ENCODE measurements at places on chromosomes 12 and 14. TPM values are rescaled to one million over a fixed set of nuclear protein-coding genes. Genes with fewer than 3 reads are reported as not detected.
A peak's percentile ranks its signal among the peaks of the same experiment; 100 is the strongest.

GRCh38 chr14:37090026-37090425 is 82.4 kb downstream of the SLC25A21 start:
- H3K36me3 ChIP-seq: no peaks in the 10 kb centered on the region
- H3K4me1 ChIP-seq: peaks cover 21% of the 10 kb centered on the region
- no peak overlapping the region for H3K27ac ChIP-seq
- no peak overlapping the region for H3K4me3 ChIP-seq
- peaks cover 3% of the 10 kb centered on the region for H3K27me3 ChIP-seq

DNA sequence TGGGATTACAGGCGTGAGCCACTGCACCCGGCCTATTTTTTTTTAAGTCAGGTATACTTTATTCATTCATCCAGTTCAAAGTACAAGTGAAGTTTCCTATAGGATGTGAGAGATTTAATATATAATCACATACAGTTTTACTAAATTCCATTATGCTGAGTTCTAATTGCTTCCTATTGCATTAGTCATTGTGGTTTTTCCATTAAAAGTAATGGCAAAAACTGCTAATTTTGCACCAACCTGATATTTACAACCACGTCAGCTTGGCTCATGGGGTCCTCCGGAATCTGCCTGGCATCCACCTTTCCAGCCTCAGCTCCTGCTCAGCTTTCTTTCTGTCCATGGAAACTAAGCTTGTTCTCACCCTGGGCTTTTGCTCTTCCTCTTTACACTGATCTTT is 67.0 kb upstream of the CSRP2 start:
- DNase-seq: no peak
- H3K36me3 ChIP-seq: no peaks in the 10 kb centered on the region
- H3K4me1 ChIP-seq: no peaks in the 10 kb centered on the region

- no peak overlapping the region for H3K27ac ChIP-seq
- no peak for DNase-seq
- no peak overlapping the region for H3K4me3 ChIP-seq
- no peaks in the 10 kb centered on the region for H3K36me3 ChIP-seq
Observed at GRCh38 chr12:116672842-116673516, 64.9 kb downstream of the SPRING1 start.

GRCh38 chr12:53381731-53382630 is 2.0 kb downstream of the SP1 start:
- H3K4me3 ChIP-seq: peak overlapping the region; percentile 90
- no peaks in the 10 kb centered on the region for H3K27me3 ChIP-seq
- DNase-seq: no peak
- H3K27ac ChIP-seq: peak overlapping the region; percentile 99
- H3K4me1 ChIP-seq: peaks cover 35% of the 10 kb centered on the region

DNA sequence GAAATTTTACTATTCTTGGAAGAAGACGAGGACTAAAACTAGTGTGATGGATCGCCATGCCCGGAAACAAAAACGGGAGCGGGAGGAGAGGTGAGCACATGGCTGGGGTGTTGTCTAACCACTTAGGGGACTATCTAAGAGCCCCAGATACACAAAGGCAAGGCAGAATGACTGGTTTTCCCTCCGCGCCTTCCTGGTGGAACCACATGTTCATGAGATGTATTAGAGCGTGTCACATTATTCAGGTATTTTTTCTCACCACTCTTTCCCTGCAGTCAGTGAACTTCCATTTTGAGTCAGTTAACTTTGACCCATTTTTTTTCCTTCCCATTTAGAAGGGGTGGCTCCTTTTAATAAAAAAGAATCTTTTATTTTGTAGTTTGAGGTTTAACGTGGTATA is 68.8 kb upstream of the TRAF3 start:
- no peak overlapping the region for H3K27ac ChIP-seq
- H3K4me3 ChIP-seq: no peak overlapping the region
- H3K4me1 ChIP-seq: no peaks in the 10 kb centered on the region
- no peaks in the 10 kb centered on the region for H3K27me3 ChIP-seq
- peaks cover 24% of the 10 kb centered on the region for H3K36me3 ChIP-seq

DNA sequence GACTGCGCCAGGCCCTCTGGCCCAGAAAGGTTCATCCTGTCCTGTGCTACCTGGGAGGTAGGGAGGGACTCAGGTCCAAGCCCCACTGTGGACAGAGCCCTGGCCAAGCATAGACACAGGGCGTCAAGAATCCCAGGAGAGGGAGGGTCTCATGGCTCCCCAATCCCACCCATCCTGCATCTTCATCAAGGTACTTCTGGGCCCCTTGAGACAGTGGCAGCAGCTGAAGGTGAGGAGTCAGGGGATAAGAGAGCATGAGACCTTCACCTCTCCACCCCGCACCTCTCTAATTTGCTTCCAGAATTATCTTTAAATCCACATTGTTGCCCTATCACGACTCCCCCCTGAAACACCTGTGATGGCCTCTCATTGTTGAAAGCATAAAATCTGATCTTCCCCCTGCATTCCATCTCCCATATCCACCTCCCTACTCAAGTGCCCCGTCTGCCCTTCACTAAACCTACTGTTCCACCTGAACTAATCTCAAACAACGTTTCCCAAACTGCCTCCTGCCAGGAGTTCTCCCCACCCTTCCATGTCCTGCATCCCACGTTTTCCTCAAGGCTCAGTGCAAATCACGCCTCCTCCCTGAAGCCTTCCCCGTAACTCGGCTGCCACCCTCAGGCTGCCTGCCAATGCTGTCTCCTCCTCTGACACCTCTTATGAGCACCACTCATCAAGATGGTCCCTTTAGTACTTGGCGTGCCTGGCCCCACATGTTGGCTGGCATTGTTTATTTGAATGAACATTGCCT is 27.1 kb downstream of the KRT18 start:
- H3K4me1 ChIP-seq: peaks cover 51% of the 10 kb centered on the region
- no peak overlapping the region for H3K4me3 ChIP-seq
- H3K36me3 ChIP-seq: no peaks in the 10 kb centered on the region
- no peaks in the 10 kb centered on the region for H3K27me3 ChIP-seq
- DNase-seq: no peak
- H3K27ac ChIP-seq: peak overlapping the region; percentile 78

DNA sequence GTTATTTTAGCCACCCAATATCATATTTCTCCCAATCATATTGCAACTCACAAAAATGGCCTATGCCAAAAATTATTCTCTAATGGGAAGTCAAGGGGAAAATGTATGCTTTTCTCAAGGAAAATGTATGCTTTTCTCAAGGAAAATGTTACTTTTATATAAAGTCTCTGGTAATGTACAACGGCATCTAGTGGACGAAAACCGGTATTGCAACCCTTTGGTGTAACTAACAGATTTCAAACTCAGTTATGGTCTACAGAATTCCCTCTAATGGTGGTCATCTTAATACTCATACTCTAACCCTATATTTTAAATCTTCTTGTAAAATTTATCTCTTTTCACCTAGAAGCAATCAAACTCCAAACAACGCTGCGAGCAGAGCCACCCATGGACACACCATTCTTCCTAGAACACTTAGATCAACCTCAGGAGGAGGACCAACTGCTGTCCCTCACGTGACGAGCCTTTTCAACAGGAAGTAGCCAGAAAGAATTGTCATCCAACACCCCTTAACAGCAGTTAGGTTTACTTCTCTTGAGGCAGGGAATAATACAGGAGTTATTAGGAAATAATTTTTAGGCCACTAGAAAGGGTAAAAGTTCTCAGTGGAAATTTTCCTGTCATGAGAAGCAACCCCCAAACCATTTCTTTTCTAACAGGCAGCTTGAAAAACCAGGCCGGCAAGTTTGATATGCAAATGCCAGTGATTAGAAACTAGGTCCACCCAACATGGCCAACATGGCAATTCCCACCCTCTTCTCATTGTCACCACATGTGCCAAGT is 20.1 kb downstream of the APOBEC1 start:
- no peak overlapping the region for H3K4me3 ChIP-seq
- DNase-seq: no peak

GRCh38 chr12:91868054-91868453 is 277.6 kb downstream of the BTG1 start:
- H3K36me3 ChIP-seq: no peaks in the 10 kb centered on the region
- no peak for DNase-seq
- H3K27ac ChIP-seq: no peak overlapping the region
- H3K27me3 ChIP-seq: no peaks in the 10 kb centered on the region
- peaks cover 12% of the 10 kb centered on the region for H3K4me1 ChIP-seq

- H3K27me3 ChIP-seq: peaks cover 6% of the 10 kb centered on the region
- H3K4me1 ChIP-seq: no peaks in the 10 kb centered on the region
- H3K36me3 ChIP-seq: no peaks in the 10 kb centered on the region
- no peak overlapping the region for H3K27ac ChIP-seq
Observed at GRCh38 chr14:99947695-99948094, 117.5 kb upstream of the EVL start.

GRCh38 chr12:21814814-21815213 is 40.3 kb upstream of the KCNJ8 start:
- H3K27me3 ChIP-seq: no peaks in the 10 kb centered on the region
- no peak overlapping the region for H3K27ac ChIP-seq
- no peak for DNase-seq
- H3K36me3 ChIP-seq: no peaks in the 10 kb centered on the region

DNA sequence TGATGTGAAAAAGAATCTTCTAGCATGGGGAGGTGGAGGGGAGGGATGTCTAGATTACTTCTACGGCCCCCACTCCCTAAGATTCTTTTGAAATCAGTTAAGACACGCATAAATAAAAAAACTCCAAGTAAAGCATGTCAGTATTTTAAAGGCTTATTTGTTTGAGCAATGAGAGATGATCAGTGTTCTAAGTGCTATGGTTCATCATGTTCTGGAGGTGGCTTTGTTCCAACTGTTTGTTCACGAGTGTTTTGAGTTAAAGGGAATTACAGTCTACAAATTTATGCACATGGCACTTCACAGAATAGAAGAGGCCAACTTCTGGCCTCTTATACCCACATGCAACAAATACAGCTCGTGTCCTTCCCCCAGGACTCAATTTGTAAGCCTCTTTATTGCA is 394.9 kb downstream of the RAD51B start:
- peaks cover 28% of the 10 kb centered on the region for H3K4me1 ChIP-seq
- H3K27ac ChIP-seq: no peak overlapping the region
- no peaks in the 10 kb centered on the region for H3K27me3 ChIP-seq
- DNase-seq: no peak
- H3K4me3 ChIP-seq: no peak overlapping the region

DNA sequence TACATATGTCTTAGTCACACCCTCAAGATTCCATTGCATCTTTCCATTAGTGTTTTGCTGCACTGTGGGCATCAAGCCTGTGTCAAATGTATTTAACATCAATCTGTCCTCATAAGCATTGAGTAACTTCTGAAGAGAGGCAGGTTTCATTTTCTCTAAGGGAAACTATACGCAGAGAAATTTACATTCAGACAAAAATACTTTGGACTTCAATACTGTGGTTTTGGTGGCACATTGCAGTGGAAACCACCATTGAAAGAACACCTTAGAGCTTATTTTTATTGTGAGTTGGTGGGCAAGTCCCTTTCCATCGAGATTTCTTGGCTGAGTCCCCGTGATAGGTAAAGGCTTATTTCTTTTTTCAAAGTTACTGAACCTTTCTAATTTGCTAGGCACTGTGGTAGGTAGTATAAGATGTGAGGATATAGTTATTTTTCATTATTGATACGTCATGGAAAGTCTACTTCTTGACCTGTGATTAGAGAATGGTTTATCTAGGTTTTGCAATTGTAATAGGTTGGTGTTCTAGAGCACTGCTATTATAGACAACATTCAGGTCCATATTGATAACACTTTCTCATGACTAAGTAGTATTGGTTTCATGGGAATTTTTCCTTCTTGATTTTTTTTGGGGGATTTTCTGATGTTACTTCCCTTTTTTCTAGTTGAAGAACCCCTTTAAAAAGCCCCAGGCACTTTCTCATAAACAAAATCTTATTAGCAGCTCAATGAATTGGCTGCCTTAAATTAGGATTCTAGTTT is 81.9 kb downstream of the CFAP54 start:
- H3K4me3 ChIP-seq: no peak overlapping the region
- H3K36me3 ChIP-seq: no peaks in the 10 kb centered on the region
- H3K27ac ChIP-seq: no peak overlapping the region
- no peaks in the 10 kb centered on the region for H3K27me3 ChIP-seq
- no peak for DNase-seq

DNA sequence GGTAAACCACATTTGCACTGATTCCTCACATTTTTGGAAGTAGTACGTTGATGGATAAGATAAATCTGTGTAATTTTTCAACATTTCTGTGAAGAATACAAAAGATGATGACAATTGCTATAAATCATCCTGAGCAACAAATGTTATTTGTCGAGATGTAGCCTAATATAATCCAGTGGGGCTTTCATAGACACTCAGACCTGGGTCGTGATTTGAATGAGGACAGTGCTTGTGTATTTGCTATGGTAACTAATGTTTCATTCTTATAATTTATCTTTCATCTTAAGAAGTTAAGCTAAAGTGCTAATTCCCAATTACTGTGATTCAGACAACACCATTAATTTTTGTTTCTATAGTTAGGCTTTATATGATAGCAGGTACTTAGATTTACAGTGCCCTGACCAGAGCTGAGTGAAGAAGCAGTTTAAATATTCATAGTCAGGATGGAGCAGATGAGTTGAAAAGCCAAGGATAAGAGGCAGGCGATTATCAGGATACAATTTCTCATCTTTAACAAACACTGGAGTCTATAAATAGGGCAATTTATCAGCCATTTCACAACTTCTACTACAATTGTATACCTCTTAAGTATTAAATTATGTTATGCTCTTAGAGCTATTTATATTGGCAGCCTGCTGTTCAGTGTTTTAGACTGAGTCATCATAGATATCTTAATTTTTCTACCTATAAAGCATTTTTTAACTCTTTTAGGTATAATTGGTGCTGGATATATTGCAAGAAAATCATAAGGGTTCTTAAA is 359.9 kb downstream of the TRHDE start:
- H3K4me3 ChIP-seq: no peak overlapping the region
- no peaks in the 10 kb centered on the region for H3K4me1 ChIP-seq
- DNase-seq: no peak
- no peaks in the 10 kb centered on the region for H3K27me3 ChIP-seq

DNA sequence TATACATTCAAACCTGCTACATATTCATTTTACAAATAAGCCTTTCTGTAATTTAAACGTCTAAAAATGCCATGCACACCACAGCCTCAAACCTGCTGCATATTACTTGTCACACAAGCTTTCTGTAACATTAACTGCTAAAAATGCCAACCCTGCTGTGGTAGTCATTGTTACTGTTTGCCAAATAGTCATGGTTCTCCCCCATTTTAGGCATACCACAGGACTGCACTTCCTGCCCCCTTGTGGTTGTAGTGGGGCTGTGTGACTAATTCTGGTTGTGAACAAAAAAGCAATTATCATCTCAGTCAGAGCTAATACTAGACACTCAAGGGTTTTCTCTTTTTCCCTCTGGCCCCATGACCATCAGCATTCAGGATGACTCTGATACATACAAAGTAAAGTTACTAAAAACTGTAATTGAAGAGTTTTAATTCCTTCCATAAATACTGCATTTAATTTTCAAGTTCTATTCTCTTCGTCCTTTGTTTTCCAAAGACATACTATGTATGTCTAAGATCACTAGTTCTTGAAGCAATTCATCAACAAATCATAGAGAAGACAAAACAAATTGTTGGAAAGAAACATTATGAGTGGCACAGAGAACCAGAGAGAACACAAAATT is 5.7 kb upstream of the SLC35F4 start:
- no peak overlapping the region for H3K27ac ChIP-seq
- peak; percentile 14 for DNase-seq

- H3K4me1 ChIP-seq: peaks cover 2% of the 10 kb centered on the region
- H3K36me3 ChIP-seq: no peaks in the 10 kb centered on the region
- no peak overlapping the region for H3K4me3 ChIP-seq
- DNase-seq: no peak
- peaks cover 5% of the 10 kb centered on the region for H3K27me3 ChIP-seq
Observed at GRCh38 chr14:75619548-75619947, 41.1 kb downstream of the ERG28 start.

The GPR84 gene
- total RNA-seq: not detected

The NIN gene
- total RNA-seq: 22.2 TPM

The KRT77 gene
- total RNA-seq: not detected

The BBS10 gene
- total RNA-seq: 12.9 TPM

The CIDEB gene
- total RNA-seq: 1.9 TPM

The PTPRB gene
- 0.55 TPM for total RNA-seq

Data from progenitor cell of endocrine pancreas (in vitro differentiated cells).